ENCODE measurements at places on chromosomes 5 and 9. TPM values are rescaled to one million over a fixed set of nuclear protein-coding genes. Genes with fewer than 3 reads are reported as not detected.

NAIP gene
- polyA plus RNA-seq: 48.2 TPM

KCNIP1 gene
- polyA plus RNA-seq: 3.1 TPM

PKD2L2 gene
- 0.28 TPM for polyA plus RNA-seq

- DNase-seq: no peak
These were observed 186.5 kb upstream of the WWC1 start for GRCh38 chr5:168104811-168105481.
